CD4-positive, alpha-beta memory T cell (primary cell): ENCODE measurements at places on chromosomes 3 and 15. TPM values are rescaled to one million over a fixed set of nuclear protein-coding genes. Genes with fewer than 3 reads are reported as not detected.

DNA sequence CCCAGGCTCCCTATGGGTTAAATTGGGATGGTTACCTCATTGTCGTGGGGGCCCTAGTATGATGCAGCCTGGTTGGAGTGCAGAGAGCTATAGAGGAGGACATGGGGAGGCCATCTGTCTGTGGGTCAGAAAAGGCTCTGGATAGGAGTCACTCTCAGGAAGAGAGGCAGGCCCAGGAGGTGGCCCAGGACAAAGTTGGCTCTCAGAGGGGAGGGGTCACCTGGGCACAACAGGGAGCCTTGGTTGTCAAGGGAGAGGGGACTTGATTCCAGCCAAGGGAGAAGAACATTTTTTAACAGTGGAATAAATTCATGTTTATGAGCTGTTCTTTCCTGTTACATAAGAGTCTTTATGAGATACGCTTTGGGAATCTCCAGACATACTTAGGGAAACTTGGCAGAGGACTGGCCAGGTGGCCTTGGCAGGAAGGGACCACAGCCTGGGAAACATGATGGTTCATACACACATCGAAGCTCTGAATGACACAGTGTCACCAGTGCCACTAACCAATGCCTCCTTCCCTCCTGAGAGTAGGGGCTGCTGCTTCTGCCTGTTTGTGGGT, 27.5 kb upstream of the LCTL start:
- no peak for DNase-seq

The KBTBD13 gene
- total RNA-seq, result not detected

DNA sequence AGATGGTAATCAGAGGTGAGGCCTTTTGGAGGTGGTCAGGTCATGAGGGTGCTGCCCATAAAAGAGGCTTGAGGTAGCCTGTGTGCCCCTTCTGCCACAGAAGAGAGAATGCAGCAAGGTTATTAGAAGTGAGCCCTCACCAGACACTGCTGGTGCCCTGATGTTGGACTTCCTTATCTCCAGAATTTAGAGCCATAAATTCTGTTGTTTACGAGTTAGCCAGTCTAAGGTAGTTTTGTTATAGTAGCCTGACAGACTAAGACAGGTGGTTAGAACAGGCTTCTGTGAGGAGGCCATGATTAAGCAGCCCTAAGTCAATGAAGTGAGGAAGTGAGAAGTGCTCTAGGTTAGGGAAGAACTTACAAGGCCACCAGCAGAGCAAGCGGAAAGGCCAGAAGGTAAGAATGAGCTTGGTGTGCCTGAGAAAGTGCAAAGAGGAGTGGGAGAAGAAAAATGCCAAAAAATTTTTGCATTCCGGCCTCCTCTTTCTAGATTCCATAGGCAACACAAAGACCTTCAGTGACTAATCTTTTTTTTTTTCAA, 44.2 kb upstream of the STT3B start:
- DNase-seq, result no peak

DNA sequence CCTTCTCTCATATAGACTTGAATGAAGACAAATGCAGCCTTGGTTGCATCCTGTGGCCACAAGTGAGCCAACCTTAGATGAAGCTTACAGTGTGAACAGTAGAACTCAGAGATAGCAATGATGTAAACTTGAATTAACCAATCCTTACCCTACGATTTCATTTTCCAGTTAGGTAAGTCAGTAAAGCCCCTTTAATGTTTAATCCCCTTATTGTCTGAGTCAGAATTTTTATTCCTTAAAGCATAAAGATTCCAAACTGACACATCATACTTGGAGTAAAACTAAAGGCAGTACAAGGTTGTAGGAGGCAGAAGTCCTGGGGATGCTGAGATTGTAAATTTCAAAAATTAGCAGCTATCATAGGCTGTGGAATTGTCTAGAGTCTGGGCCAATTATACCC, 507.8 kb upstream of the DPH6 start:
- DNase-seq, result no peak

DNA sequence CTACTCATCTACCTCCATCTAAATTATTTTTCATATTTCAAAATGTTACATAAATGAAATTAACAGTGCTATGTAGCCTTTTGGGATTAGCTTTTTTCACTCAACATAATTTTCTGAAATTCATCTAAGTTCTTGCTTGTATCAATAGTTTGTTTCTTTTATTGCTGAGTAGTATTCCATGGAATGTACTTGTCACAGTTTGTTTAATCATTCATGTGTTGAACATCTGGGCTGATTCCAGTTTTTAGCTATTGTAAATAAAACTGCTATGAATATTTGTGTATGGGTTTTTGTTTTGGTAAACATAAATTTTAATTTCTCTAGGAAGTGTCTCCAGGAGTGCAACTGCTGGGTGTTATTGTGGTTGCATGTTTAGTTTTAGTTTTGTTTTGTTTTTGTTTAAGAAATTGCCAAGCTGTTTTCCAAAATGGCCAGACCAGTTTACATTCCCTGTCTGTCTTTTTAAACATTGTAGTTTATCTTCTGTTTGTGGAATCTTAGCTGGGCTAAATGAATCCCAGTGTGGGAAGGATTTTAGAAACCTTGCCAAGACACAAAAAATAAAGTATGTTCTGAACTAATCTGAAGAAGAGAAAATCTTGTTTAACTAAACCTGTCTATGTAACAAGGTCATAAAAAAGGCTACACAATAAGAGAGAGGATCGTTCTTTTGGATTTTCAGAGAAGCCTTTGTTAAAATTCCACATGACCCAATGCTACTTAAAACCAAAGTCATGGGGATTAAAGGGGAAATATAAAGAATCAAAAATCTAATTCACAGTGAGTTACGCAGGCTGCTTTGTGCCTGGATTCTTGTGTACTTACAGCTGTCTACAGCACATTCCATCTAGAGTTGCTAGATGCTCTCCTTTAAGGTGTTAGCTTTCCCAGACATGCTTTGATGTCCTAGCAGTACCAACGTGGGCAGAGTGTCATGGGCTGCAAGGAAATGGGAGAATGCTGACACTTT, 129.2 kb upstream of the SUCLG2 start:
- no peak for DNase-seq

- DNase-seq, result no peak
Measured at GRCh38 chr3:64213224-64213878, 11.9 kb downstream of the PRICKLE2 start.

The DENND6A gene
- 40.1 TPM for total RNA-seq

The GREM1 gene
- total RNA-seq, result not detected

- DNase-seq, result no peak
Measured at GRCh38 chr15:26635105-26635504, 137.8 kb downstream of the GABRB3 start.

DNA sequence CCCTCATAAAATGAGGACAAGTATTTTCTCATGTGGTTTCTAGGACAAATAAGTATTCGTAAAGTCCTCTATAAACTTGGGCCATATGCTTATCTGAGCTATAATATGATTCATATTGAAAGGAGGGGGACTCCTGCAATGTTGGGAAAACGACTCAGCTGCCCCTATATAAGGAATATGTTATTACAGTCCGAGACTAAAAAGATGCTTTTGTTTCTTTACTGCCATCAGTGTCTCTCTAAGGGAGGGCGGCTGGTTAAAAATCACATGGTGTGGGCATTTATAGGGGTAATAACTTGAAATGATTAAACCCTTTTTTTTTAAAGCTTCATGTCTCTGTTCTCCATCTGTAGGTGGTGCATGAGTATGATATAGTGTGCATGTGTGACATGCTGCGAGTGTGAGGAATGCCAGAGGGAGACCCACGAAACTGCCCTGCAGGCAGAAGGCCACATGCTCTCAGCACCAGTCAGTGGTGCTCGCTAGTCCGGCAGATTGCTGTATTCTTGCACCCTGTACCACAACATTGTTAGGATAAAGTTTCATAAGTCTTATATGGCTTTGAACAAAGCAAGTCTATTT, 256.0 kb upstream of the CTDSPL start:
- DNase-seq, result no peak

The CRYGS gene
- total RNA-seq, result 12.6 TPM

- DNase-seq, result no peak
Measured at GRCh38 chr3:142394921-142395622, 52.8 kb downstream of the XRN1 start.

The HRG gene
- not detected for total RNA-seq
